Bronchial epithelial cell (primary cell): ENCODE measurements at places on chromosomes 1 and 21.

DNA sequence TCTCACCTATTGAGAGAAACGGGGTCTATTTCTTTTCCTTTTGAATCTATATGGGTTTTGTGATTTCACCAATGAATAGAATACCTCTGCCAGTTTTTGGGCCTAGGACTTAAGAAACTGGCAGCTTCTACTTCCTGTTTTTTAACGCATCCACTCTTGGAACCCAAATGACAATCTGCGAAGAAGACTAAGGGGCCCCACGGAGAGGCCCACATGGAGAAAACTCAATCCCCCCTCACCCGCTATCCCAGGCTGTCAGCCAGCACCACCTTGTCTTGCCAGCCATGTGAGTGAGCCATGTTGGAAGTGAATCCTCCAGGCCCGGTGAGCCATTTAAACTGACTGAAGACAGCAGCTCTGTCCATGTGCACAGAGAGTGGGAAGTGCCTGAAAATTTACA is 3.6 kb upstream of the HENMT1 start:
- DNase-seq = no peak

DNA sequence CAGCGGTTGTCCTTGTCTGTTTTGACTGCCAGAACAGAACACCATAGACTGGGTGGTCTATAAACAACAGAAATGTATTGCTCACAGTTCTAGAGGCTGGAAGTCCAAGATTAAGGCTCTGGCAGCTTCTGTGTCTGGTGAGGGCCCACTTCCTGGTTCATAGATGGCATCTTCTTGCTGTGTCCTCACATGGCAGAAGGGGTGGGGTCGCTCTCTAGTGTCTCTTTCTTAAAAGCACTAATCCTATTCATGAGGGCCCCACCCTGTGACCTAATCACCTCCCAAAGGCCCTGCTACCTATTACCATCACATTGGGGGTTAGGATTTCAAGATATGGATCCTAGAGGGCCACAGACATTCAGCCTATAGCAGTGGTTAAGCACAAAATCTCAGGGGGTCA is 304.4 kb downstream of the NFIA start:
- DNase-seq = no peak

DNA sequence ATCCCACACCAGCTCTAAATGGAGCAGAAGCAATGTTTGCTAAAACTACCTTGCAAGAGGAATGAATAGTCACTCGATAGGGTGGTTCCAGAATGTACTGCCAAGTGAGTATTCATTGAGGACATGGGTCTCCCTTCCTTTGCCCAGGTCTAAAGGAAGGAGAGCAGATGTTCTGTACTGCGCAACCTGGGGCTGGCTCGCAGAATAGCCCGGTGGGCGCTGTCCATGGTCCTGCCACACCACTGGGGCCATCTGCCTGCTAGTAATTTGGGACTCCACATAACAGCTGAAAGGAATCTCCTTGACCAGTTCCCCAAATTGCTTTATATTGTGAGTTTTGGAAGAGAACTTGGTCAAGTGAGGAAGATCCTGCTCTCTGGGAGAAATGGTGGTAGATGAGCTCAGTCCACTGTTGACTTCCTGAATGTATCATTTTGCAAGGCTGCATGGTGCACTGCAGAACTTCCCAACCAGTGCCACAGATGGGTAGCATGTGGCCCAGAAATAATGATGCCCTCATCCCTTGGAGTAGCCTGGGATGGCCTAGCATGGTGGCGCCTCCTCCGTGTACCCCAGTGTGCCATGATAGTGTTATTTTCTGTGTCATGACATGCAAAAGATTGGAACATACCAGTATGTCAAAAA is 5.7 kb downstream of the SLC6A17 start:
- peak; percentile 45 for DNase-seq

- no peak for DNase-seq
These were observed 327 bp downstream of the LRRC40 start for GRCh38 chr1:70205071-70205433.

GRCh38 chr1:245437369-245438062 is 282.7 kb downstream of the KIF26B start:
- DNase-seq = no peak

- DNase-seq = peak; percentile 33
These were observed 8.8 kb upstream of the GUCA2A start for GRCh38 chr1:42173155-42173933.

GRCh38 chr1:87473203-87473661 is 144.6 kb downstream of the LMO4 start:
- peak; percentile 25 for DNase-seq

DNA sequence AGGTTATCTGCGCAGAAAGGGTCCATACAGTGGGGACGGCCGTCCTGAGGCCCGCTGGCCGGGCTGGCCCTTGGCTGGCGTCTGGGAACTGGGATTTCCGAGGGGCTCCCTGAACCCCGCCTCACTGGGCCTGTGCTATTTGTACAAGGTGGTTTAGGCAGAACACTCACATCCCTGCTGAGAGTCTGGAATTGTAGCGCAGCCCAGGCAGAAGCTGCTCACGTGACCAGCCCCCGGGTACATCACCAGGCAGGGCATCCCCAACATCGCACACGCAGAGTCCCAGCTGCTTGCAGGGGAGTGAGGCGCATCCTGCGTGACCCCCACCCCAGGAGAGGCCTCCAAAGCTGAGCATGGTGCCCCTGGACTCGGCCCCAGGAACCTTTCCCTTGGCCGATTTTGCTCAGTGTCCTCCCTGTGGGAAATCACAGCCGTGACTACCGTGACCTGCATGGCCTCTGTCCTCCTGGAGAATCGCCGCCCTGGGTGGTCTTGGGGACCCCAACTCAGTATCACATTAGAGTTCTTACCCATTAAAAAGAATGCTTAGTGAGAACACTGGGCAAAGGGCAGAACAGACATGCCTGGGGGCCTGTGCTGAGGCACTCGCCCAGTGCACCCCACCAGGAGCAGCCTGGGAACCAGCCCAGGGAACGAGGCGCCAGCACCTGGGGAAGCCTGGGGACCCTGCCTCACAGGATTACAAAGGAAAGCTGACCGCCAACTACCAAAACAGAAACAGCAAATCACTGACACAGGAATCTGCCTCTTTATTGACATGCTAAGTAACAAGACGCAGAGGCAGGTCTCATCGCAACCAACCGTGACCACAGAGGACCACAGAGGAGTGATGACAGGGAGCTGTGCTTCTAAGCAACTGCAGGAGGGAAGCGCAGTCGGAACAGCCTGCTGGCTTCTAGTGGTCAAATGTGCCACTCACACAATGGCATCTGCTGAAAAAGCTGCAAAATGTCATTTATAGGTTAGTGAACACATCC is 33.5 kb downstream of the UBE2G2 start:
- no peak for DNase-seq

- DNase-seq = peak; percentile 8
These were observed 2.6 kb upstream of the TDRD10 start for GRCh38 chr1:154499446-154499845.

GRCh38 chr1:56821462-56821797 is 2.2 kb upstream of the FYB2 start:
- DNase-seq = peak; percentile 44

- DNase-seq = peak; percentile 90
These were observed 81.6 kb upstream of the LRRC8D start for GRCh38 chr1:89739013-89739843.

GRCh38 chr1:61606448-61607312 is 118.3 kb downstream of the TM2D1 start:
- DNase-seq = peak; percentile 94

- peak; percentile 6 for DNase-seq
These were observed 30.3 kb downstream of the TEX35 start for GRCh38 chr1:178543290-178543607.

- DNase-seq = no peak
These were observed 31.3 kb downstream of the KIRREL1 start for GRCh38 chr1:158024737-158025136.

GRCh38 chr1:23394684-23395083 is 25.0 kb upstream of the ZNF436 start:
- no peak for DNase-seq

DNA sequence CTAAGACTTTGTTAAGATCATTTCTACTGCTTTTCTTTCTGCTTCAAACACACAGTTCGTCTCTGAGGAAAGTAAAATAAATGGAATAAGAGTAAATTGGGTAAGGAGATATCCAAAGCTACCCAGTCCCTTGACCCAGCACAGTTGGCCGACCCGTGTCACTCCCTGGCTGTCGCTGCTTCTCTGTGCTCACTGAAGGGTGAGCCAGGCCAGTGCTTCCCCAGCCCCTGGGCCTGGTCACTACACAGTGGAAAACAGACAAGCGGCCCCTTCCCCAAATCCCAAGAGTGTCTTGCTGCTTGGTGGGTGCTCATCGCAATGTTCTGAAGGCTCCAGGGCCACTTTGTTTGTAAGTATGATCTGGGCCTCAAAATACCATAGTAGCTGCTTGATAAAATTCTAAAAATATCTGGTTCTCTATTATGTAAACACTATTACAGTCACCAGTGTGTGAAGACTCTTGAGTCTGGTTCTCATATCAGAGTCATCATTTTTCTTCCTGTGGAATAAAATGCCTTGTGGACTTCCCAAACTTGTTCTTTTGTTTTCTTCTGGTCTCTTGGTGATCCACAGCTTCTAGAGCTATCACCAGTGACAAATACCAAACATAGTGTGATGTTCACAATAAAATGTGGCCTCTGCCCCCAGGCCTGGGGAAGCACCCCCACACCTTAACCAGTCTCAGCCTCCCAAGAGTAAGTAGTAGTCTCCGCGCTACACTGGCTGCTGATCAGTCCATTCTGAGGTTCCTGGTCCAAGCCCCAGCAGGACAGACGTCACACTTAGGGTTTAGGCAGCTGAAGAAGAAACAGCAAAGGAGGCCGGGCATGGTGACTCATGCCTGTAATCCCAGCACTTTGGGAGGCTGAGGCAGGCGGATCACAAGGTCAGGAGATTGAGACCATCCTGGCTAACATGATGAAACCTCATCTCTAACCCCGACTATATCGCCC is 106.2 kb downstream of the DHRS3 start:
- DNase-seq = no peak

- no peak for DNase-seq
These were observed 17.9 kb downstream of the CSTB start for GRCh38 chr21:43758111-43758641.

DNA sequence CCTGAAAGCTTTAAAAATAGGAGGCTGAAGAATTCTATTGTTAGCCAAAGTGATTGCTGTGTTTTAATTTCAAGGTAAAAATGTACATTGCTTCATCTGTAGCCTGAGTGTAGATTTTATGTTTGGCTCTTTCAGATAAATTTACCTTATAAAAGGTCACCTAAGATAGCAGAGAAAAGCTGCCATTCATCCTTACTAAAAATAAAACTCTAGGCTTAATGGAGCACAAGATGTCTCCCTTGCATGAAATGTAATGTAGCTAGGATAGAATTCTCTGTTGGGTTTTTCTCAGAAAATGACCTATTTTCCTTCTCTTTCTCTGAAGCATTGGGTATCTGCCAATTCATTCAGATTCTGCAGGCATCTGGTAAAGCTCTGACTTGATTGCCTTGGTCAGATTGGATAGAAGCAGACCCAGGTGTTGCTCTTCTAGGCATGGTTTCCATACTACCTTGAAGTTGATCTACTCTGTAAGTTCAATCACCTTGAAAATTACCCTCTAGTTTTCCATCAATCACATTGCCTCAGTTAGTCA is 176.6 kb upstream of the GORAB start:
- no peak for DNase-seq

DNA sequence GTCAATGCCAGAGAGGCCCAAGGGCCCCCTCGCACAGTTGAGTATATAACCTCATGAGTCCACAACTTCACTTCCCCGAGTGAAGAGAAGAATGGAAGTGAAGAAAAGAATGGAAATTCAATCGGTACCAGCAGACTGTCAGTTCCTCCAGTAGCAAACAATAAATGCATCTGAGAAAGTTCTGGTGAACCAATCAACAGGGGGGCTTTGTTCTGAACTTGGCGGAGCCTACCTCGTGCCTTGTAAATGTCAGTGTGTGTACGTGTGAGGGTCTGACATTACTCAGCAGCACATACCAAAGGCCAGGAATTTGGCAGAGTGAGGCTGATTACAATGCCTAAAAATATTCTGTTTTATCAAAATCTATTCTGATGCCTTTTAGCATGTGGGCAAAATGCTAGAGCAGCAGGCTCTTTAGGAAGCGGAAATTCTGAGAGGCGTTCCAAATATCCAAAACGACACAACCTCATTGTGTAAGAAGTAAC is 238.5 kb downstream of the LTN1 start:
- no peak for DNase-seq

GRCh38 chr1:16677552-16678431 is 11.0 kb upstream of the RNU1-3 start:
- DNase-seq = peak; percentile 58

DNA sequence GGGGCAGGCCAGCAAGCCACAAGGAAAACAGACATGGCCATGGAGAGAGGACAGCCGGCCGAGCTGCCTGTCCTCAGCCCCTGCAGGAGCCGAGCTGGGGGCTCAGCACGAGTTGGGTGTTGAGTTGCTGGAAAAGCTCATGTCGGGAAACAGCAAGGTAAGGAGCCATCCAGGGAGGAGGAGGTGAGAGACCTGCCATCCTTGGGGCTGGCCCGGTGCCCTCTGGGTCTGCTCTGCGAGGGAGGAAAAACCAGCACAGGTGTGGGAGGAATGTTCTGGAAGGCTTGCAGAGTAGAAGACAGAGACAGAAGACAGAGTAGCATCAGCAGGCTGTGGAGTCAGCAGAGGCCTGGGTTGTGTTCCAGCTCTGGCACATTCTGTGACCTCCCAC is 548.8 kb downstream of the PTPRU start:
- DNase-seq = no peak

DNA sequence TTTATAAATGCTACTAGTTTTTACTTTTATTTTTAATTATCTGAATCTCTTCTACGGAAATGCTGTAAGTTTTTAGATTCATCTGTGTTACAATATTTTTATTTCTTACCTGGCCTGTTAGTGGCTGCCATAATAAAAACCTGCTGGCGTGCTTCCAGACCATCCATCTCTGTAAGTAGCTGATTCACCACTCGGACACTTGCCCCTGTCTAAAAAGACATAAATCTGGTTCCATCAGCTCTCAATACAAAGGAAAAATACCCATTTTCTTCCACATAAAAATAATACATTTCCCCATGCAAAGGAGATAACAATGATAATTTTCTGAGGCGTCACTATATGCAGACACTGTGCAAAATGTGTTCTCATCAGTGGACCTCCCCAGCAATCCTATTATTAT is 62.0 kb downstream of the NVL start:
- no peak for DNase-seq

GRCh38 chr1:205972491-205973168 is 29.4 kb upstream of the SLC26A9 start:
- no peak for DNase-seq

- DNase-seq = no peak
These were observed 68.6 kb downstream of the SLC35F3 start for GRCh38 chr1:233972951-233973635.

DNA sequence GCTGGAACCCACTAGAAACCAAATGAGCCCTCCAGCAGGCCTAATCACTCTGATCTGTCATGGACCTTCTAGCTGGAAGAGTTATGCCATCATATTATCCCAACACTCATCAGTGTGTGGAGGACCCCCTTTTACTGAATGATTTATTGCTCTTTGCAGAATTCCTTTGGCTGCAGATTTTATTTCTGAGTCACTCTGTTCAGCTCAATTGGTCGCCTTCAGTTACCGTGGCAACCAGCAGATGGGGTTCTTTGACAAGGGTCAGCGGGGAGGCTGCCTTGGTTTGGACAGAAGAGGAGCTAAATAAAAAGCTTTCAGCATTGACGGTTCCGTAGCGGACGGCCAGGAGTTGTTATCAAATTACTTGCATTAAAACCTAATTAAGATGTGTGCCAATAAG is 220.1 kb downstream of the SDCCAG8 start:
- no peak for DNase-seq

- no peak for DNase-seq
These were observed 12.0 kb downstream of the CAPN2 start for GRCh38 chr1:223724376-223724775.
